Fibroblast of the conjunctiva (primary cell): ENCODE measurements at places on chromosomes 11 and 22.

DNA sequence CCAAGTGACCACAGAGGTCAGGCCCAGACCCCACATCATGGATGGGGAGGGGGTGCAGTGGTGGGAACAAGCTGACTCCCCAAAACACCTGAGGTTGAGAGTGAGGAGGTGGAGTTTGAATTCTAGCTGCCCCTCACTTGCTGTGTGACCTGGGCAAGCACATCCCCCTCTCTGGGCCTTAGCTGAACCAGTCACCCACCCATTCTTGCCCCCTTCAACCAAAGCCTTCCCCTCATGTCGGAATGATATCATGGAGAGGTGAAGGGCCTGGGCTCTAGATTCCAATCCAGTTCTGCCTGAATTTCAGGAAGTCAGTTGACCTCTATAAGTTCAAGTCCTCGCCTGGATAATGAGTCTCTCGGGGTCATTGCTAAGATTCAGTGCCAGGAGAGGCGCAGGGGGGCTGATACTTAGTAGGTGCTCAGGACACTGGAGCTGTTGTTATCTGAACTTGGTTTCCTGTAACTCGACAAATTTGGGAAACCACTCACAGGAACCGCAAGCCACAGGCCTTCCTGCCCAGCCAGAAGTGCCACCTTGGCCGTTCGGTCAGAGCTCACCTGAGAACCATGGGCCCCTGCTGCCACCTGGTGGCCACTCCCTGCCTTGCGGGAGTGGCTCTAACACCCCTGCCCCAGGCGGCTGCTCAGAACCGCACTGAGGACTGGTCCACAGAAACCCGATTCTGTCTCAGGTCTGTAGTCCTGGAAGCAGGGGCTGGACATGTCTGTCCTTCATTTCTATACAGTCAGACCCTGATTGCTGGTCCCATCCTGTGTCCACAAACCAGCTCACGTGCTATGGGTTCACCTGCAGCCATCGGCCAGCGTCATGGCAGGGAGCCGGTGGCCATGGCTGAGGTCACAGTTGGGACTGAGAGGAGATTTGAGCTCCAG lies 6.9 kb downstream of the CDC42EP1 start:
- DNase-seq = no peak

GRCh38 chr11:76459299-76459698 lies 14.5 kb downstream of the EMSY start:
- no peak for DNase-seq

GRCh38 chr11:125358254-125358840 lies 137.7 kb downstream of the FEZ1 start:
- no peak for DNase-seq

DNA sequence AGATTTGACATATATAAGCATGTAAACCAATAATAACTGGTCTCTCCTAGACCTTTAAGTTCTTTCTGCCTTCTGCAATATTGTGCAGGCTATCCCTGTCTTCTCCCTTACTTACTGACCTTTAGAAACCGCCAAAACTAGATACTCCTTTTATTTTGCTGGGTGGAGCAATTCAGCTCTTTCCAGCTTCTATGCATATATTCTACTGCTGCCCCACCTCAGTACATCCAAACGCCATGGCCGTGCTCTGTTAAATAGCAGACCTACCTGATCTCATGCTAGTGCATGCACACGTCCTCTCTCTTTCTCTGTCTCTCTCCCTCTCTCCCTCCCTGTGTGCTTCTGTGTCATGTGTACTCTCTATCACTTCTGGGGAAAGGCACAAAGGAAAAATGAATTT lies 76.7 kb upstream of the CAPRIN1 start:
- no peak for DNase-seq

- no peak for DNase-seq
Observed at GRCh38 chr11:124943254-124943616, 7.4 kb upstream of the HEPACAM start.
